ENCODE measurements at places on chromosomes 6 and 20. TPM values are rescaled to one million over a fixed set of nuclear protein-coding genes. Genes with fewer than 3 reads are reported as not detected.
A peak's percentile ranks its signal among the peaks of the same experiment; 100 is the strongest.

CDSN gene
- not detected for total RNA-seq

NR2E1 gene
- total RNA-seq: not detected

DNA sequence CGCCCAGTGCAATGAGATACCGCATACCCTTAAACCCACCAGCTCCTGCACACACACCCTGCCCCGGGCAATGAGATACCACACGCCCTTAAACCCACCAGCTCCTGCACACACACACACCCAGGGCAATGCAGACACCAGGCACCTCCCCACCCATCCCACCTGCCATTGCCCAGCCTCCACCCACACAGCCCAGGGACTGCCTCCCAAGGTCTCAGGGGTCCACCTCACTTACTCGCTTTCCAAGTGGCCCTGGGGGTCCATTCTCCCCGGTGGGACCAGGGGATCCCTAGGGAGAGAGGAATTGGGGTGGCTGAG lies 24.0 kb downstream of the COL11A2 start:
- no peak for DNase-seq

GRCh38 chr20:19976595-19977372 lies 40.4 kb upstream of the NAA20 start:
- DNase-seq: peak; percentile 74

DNA sequence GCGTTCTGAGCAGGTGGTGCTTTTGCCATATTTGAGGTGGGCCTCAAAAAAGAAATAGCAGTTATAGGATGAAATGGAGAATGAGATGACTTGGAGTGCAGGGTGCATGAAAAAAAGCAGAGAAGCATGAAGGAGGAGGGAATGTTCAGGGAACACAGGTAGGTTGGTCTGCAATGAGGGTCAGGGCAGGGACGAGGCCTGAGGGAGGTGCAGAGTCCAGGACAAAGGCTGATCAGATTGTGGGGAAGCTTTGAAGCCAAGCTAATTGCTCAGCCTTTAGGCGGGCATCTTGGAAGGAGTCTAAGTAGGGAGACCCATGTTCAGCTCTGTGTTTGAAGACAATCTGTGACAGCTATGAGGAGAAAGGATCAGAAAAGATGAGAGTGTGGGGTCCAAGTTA lies 12.0 kb downstream of the TRAM2 start:
- DNase-seq: no peak

Data from bronchial epithelial cell (primary cell).